ENCODE measurements at places on chromosomes 13 and 19.

DNA sequence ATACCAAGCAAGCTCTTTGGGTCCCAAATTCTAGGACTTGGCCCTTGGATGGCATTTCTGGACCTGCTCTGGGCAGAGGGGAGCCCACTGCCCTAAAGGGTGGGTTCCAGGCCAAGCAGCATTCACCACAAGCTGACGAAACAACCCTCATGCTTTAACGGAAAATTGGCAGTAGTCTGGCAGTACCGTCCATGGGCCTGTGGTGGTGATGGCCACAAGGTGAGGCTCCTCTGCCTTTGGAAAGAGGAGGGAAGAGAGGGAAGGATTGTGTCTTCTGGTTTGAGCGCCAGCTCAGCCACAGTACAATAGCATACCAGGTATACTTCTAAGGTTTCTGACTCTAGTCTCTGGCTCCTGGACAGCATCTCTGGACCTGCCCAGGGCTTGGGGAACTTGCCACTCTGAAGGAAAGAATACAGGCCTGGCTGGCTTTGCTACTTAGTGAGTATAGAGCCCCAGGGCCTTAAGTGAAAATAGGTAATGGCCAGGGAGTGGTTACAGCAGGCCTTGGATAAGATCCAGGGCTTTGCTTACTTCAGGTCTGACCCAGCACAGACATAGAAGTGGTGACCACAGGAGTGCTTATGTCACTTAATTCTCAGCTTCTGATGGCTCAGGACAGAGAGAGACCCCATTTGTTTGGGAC is 595.5 kb downstream of the LMO7 start:
- DNase-seq, result no peak

DNA sequence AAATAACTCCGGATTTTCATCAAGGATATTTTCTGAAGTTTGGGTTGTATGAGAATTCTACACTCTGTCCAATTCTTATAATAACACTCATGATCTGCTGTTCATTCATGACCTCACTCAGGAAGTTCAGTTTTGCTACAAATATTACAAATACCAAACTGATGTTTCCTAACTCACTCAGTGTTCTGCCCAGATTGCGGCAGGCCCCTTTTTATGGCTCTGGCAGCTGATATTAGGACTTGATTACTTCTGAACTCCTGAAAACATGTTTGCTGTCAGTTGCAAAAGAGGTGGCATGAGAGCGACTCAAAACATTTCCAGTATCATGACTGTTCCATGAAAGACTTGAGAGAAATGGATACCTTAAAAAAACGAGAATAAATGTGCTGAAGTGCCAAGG is 188.0 kb downstream of the RGCC start:
- peak; percentile 66 for DNase-seq

- DNase-seq, result no peak
Measured at GRCh38 chr19:1392407-1392806, 8.7 kb downstream of the NDUFS7 start.

DNA sequence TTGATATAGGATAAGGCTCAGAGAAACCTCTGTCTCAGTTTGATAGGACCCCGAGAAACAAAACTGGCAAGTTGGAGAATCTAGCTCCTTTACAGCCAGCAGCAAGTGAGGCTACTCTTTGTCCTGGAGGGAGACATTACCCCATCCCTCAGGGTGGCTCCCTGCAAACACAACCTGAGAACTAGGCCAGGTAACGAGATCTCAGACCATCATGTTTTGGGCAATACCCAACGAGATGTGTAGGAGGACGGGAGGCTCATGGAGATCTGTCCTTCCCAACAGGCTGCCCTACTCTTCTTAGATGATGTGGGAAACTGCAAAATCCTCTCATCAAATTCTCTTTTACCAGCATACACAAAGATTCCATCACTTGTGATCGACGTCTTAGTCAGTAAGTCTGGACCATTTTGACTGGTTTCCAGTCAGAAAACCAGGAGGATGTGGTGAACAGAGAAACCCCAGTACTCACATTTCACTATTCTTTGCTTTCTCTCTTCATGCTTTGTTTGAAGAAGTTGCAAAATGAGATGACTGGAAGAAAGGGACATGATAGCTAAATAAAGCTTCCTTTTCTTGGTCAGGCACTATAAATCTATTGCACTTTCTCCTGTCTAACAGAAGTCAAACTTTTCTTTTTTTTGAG is 6.0 kb upstream of the CTU1 start:
- no peak for DNase-seq

- DNase-seq, result peak; percentile 48
Measured at GRCh38 chr19:23273022-23273589, 22.9 kb upstream of the ZNF724 start.

GRCh38 chr13:74443631-74444030 is 309.4 kb upstream of the KLF12 start:
- peak; percentile 60 for DNase-seq

GRCh38 chr13:38073931-38074330 is 204.4 kb upstream of the TRPC4 start:
- DNase-seq, result no peak
